Stimulated activated CD8-positive, alpha-beta memory T cell treated with anti-CD3 and anti-CD28 coated beads, Interleukin-2, amount 100 ng/mL, for 48 hours (primary cell): ENCODE measurements at places on chromosomes 11 and 22.

GRCh38 chr11:111101881-111102280 lies 143.6 kb upstream of the POU2AF2 start:
- no peak for DNase-seq

DNA sequence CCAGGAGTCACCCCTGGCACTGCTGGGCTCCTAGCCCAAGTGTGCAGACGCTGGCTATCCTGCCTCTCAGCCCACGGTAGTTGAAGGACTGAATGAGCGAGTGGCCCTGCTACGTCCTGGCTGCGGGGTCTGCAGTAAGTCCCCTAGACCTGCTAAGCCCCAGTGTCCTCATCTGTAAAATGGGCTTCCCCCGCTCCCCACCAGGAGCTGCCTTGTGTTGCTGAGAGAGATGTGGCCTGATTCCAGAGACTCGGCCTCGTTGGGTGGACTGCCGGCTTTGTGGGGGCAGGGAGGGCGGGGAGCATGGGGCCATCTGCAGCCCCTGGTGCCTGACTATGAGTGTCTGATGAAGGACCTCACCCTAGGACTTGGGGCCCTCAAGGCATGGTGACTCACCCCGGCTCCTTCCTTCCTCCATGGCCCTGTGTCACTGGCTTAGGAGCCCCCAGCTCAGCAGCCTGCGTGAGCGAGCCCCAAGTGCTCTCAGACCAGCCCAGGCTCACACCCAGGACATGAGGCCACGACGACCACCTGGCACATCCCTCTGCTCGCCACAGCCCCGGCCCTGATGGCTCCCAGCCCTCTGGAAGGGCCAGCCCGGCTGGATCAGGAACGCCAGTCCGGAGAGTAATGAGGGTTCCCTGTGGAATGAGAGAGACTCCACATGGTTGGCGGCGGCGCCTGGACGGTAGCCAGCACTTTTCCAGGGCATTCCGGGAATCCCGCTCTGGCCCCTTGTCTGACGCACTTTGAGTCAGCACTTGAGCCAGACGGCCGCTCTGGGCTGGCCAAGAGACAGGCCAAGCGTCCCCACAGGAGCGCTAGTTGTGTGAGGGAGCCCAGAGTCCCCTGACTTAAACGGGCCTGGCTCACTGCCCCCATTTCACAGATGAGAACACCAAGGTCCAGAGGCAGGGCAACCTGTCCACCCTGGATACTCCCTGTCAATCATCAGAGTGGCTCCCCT lies 50.5 kb upstream of the SHISAL1 start:
- no peak for DNase-seq

DNA sequence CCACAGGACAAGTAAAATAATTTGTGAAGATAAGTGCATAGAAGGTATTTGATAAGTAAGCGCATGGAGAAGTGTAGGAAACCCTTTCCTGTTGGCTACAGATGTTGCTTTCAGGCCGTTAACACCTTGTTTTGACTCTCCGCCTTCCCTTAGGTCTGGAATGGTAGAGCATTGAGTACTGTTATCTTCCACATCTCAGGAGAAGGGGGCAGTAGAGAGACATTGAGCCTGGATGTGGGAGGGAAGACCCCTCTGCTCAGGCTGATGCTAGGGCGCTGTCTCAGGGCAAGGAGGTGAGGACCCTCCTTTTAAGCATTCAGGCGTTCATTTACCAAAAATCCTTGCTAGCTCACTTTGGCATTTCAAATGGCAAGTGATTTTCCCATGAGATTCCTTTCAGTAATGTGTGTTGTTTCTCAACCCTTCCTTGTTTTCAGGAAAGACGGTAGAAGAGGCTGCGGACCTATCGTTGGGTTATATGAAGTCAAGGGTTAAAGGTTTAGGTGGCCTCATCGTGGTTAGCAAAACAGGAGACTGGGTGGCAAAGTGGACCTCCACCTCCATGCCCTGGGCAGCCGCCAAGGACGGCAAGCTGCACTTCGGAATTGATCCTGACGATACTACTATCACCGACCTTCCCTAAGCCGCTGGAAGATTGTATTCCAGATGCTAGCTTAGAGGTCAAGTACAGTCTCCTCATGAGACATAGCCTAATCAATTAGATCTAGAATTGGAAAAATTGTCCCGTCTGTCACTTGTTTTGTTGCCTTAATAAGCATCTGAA lies 27.0 kb upstream of the SCGB1A1 start:
- DNase-seq = no peak

DNA sequence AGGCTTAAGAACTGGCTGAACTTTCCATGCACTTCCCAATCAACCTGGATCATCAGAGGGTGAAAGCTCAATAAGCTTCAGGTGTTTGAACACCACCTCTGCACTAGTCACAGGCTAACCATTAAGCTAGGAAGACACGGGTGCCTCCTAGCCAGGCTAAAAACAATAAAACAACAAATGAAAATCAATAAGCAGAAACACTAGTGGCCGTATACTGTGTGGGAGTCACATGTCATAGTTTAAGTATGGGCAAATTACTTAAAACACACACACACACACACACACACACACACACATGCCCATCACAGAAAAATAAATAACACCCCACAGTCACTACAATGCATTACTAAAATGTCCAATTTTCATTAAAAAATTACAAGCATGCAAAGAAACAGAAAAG lies 85.2 kb downstream of the APOL5 start:
- no peak for DNase-seq

- DNase-seq = no peak
Measured at GRCh38 chr11:15289723-15290122, 175.0 kb downstream of the INSC start.

GRCh38 chr22:29503811-29504372 lies 23.9 kb downstream of the NEFH start:
- DNase-seq = no peak

GRCh38 chr11:125112208-125112604 lies 780 bp upstream of the TMEM218 start:
- DNase-seq = no peak

DNA sequence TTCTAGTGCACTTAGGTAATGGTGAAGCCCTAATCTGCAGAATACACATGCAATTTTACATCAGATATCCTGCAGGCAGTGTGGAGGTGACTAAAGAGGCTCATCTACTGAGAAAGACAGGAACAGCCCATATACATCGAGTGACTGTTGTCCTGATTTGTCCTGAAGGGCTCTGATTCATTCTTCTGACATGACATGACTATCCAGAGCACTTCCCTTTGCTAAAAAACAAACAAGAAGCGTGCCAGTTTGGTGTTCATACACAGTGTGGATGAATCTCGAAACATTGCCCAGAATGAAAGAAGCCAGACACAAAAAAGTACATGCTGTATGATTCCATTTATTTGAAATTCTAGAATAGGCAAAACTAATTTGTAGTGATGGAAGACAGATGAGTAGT lies 48.0 kb upstream of the AMPD3 start:
- DNase-seq = no peak

- DNase-seq = no peak
Measured at GRCh38 chr11:5994791-5995190, 8.0 kb upstream of the OR52L1 start.

- DNase-seq = no peak
Measured at GRCh38 chr11:79236541-79236971, 204.3 kb downstream of the TENM4 start.

GRCh38 chr11:35781861-35782470 lies 119.4 kb downstream of the TRIM44 start:
- no peak for DNase-seq

- no peak for DNase-seq
Measured at GRCh38 chr22:46336119-46337078, 885 bp downstream of the TRMU start.

- DNase-seq = no peak
Measured at GRCh38 chr11:119347242-119347641, 737 bp upstream of the MFRP start.

DNA sequence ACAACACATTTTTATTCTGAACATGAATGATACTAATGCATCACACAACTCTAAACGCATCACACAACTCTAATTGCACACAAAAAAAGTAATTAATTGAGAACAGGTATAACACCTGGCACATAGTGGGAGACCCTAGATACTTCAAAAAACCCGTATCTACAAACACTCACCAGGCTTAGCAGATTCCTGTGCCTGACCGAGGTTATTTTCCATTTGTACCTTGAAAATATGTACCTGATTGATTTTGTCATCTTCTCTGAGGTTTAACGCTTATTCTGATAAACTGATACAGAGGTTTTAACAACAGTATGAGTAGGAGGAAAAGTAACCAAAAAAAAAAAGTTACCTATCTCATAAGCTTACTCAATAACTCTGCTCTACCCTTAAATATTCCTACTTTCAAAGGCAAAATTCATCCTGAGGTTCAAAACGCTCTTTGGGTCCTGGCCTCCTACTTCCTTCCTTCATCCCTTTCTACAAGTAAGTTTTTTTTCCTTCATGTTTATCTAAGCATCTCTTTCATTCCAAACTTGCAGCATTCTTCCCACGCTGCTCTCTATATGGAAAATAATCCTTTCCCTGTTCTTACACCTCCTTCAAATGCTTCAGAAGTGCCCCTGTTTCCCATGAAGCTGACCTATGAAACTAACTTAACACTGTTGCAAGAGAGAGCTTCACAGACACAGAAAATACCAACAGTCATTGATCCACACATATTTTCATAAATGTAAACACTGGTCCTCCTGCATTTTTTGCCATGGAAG lies 73.3 kb downstream of the ETS1 start:
- DNase-seq = no peak

GRCh38 chr11:111797145-111797581 lies 31.0 kb upstream of the PPP2R1B start:
- no peak for DNase-seq

DNA sequence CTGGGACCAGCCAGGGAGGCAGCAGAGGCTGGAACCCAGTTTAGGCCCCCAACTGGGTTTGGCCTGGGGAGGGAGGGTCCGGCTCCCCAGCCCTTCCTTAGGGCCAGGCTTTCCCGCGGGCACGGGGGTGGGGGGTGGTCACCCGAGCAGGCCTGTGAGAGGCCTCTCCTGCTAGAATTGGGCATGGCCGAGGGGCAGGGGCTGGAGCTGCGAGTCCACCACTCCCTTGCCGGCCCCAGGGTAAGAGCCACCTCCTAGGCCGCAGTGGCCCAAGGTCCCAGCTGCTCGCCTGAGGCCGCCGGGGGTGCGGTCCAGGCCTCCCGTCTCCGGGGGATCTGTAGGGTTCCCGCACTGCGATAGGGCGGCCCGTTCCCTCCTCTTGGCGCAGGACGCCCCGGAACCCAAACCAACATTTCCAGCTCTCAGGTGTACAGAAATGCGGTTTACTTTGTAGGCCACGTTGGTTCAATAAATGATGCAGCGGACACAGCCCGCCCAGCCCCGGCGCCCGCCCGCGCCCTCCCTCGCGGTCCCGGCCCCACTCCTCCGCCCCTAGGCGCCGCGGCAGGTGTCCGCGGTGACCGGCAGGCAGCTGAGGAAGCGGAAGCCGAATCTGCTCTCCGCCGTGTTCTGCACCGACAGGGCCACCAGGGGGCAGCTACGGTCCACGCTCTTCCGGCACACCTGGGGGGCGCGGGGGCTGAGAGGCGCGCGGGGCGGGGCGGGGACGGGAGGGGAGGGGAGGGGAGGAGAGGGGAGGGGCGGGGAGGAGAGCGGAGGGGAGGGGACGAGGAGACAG lies 5.9 kb downstream of the LMNTD2 start:
- DNase-seq = peak; percentile 62

DNA sequence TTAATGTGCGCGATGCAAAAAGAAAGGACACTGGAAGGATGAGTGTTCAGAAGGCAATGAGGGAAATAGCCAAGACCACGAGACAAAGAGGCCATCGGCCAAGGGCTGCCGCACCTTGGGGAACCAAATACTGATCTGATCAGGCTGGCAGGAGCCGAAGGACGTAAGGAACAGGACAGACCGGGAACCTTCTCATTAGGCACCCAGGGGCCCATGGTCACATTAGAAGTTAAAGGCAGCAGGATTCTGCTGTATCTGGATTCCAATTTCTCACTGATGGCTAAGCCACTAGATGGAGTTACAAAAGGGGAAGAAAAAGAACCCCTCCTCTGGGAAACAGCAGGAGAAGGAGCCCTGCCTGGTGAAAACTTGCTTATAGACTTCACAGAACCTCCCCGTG lies 28.8 kb upstream of the CPT1A start:
- no peak for DNase-seq

GRCh38 chr11:68140496-68141245 lies 19.5 kb upstream of the CHKA start:
- DNase-seq = no peak

- DNase-seq = no peak
Measured at GRCh38 chr11:76603202-76603601, 67.3 kb downstream of the LRRC32 start.

DNA sequence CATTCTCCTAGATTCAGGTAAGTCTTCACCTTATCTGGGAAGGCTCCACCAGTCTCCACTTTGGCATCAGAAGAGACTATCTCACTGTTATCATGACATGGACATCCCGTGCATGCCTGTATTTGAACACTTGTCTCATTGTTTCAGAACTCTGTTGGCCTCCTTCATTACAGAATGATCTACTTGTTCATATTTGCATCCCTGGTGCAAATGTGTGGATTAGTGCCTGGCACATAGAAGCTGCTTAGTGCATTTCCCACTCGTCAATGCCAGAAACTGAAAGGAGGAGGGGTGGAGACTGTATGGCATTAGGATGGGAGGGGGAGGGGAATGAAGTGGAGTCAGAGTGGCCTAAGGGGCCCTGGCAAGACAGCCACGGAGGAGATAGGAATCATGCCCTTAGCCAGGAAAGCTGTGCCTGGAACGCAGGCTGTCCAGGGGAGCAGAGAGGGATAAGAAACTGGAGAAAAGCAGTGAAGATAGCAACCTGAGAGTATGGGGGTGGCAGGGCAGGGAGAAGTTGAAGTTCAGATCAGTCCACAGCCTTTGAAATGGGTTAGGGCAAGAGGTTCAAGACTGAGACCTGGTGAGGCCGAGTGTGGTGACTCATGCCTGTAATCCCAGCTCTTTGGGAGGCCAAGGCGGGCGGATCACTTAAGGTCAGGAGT lies 53.8 kb upstream of the CAPRIN1 start:
- no peak for DNase-seq

- DNase-seq = no peak
Measured at GRCh38 chr11:20873054-20873453, 203.7 kb downstream of the NELL1 start.

DNA sequence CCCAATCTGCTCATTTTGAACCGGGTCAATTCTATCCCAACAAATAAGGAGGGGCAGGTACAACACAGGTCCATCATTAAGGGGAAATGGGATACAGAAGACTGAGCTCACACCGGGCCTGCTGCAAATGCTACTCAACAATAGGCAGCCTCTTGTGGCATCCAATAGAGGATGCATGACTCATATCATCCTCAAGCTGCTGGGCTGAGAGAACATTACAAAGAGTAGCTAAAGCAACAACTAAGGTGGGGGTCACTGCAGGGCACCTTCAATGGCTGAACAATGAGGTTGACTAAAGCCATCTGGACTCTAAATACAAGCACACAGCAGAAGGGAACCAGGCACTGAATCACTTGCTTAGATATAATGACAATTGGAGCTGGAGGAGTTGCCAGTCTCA lies 130.1 kb upstream of the SYN3 start:
- no peak for DNase-seq

- no peak for DNase-seq
Measured at GRCh38 chr11:116454951-116455350, 317.8 kb downstream of the BUD13 start.

DNA sequence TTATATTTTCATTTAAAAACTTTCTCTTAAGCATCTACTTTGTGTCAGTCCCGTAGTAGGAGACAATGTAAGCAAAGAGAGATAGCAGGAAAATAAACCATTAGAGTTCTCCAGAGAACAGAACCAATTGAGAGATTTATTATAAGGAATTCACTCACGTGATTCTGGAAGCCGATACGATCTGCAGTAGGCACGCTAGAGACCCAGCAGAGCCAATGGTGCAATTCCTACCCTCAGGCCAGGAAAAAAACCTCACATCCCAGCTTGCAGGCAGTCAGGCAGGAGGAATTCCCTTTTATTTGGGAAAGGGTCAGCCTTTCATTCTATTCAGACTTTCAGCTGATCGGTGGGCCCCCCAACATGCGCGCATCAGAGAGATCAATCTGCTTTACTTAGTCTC lies 7.3 kb upstream of the PLEKHA7 start:
- DNase-seq = no peak
